Central memory CD4-positive, alpha-beta T cell (primary cell): ENCODE measurements at places on chromosomes 7 and 10.

GRCh38 chr10:55466806-55467504 lies 665.9 kb upstream of the PCDH15 start:
- DNase-seq = no peak

DNA sequence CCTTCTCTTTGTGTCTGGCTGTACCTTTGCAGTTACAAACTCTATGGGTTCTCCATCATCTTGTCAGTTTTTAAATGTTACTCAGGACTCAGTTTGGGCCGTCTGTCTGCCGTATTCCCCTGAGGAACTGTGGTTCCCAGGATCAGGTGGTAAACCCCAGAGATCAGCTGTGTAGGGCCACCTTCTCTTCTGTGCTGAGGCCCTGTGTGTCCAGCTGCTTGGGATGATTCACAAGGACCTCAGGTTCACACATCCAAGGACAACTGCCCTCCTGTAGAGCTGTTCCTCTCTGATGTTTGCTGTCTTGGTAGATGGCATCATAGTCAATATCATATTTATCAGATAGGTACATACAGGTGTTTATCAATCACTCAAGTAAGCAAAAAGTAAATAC lies 24.5 kb downstream of the CUL1 start:
- DNase-seq = no peak

DNA sequence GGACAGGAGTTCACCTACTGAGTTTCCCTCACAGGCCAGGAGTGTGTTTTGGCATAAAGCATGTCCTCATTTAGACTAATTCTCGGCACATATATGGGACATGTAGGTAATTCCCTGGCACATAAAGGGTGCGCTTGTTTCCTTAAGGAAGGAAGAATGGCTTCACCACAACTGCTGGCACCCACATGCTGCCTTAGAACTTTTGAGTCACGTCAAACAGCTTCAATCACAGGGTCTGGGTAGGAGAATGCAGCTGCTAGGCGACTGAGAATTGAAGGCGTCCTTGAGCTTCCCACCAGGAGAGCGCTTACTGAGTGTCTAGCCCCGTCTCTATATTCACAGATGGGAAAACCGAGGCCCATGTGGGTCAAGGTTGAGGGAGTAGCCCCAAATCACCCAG lies 146.1 kb downstream of the CHN2 start:
- DNase-seq = no peak

GRCh38 chr10:109647627-109648026 lies 275.7 kb downstream of the XPNPEP1 start:
- DNase-seq = no peak

- DNase-seq = no peak
Measured at GRCh38 chr7:4091767-4092166, 590.3 kb upstream of the FOXK1 start.

DNA sequence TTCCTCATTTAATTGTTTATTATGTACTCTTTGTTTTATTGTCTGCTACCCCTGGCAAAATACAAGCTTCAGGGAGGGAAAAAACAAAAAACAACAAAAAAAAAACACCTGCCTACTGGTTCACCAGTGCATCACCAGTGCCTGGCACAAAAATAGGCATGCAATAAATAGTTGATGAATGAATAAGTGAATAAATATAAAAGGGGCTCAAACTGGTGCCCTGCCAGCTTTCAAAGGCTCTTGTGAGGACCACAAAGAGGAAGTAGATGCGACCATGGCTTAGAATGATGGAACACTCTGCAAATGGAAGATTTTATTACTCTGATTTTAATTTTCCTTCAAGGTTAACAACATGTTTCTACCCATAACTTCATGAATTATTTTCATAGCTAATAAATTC lies 213.0 kb upstream of the INHBA start:
- no peak for DNase-seq

- DNase-seq = no peak
Measured at GRCh38 chr10:72841487-72841886, 52.1 kb upstream of the OIT3 start.

DNA sequence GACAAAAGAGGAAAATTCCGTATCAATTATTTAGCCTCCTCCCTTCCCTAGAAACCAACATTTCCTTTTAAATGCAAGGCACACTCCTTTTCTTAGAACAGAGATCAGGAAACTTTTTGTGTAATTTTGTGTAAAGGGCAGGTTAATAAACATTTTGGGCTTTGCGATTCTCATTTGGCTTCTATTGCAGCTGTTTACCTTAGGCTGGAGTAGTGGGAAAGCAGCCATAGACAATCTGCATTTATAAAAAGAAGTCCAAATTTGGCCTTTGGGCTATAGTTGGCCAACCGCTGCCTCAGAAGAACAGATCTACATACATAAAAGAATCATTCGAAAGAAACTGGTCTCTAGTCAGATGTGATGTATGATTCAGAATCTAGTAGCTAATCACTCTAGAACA lies 35.3 kb downstream of the NAMPT start:
- no peak for DNase-seq

GRCh38 chr7:110841840-110842545 lies 248.9 kb upstream of the LRRN3 start:
- DNase-seq = no peak

DNA sequence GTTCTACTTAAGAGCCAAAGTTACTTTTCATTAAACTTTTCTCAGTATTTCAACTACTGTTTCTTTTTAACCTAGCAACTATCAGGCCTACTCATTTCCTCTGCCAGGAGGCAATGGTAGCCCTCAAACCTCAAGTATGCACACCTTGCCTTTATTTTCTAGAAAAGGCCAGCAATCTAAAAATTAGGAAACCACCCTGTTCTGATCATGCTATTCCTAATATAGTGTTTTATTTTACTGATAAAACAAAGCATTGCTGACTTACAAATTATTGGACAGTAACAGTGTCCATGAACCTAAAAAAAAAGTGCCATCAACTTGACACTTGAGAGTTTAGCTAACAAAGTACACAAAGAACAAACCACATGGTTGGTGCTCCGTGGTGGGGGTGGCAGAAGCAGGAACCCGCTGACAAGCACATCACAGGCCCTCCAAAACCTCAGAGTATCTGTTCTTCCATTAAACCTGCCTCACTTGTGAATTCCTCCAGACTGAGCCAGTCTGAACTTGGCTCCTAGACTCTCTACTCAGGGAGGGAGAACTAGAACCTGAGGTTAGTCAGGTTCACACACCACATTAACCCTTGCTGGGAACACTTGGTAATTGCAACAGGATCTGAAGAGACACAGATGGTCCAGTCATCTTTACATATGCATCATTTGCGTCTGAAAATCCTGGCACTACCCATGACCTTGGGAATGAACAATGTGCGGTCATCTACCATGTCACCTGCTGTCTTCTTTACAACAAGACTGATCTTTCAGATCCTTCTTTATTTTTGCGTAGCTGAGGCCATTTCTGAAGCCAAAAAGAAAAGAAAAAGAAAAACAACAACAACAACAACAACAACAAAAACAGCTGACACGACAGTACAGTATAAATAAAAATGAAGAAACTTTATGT lies 31.9 kb downstream of the PIP4K2A start:
- peak; percentile 82 for DNase-seq

DNA sequence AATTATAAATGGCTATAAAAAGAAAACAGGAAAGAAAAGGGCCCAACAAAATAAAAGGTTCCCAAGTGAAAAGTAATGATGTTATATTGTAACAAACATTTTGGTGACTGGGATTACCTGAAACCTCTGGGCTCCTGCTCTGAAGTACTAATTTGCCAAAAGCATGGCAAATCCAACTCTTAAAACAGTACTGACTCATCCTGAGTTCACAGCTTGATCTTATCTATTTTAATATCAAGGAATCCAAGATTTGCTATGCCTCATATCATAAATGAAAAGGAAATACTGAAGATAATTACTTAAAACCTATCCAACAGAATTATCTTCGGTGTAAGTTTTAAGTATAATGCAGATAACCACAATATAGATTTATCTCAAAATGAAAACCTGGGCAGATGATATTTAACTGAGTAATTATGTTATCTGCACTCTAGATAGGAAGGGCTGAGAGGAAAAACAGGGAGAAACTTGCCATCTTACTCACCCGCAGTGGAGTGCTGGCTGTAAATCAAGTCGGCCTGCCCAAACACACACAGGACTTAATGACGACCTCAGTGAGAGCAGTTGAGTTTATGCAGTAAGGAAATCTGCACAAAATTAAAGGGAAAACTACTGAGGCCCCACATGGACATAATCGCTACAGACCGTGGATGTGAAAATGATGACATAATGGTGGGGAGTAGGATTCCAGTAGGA lies 48.4 kb downstream of the MPP7 start:
- DNase-seq = no peak
